Activated naive CD8-positive, alpha-beta T cell treated with anti-CD3 and anti-CD28 coated beads, Interleukin-2, amount 50 U/mL, for 16 hours (primary cell): ENCODE measurements at places on chromosomes 11 and 22.

DNA sequence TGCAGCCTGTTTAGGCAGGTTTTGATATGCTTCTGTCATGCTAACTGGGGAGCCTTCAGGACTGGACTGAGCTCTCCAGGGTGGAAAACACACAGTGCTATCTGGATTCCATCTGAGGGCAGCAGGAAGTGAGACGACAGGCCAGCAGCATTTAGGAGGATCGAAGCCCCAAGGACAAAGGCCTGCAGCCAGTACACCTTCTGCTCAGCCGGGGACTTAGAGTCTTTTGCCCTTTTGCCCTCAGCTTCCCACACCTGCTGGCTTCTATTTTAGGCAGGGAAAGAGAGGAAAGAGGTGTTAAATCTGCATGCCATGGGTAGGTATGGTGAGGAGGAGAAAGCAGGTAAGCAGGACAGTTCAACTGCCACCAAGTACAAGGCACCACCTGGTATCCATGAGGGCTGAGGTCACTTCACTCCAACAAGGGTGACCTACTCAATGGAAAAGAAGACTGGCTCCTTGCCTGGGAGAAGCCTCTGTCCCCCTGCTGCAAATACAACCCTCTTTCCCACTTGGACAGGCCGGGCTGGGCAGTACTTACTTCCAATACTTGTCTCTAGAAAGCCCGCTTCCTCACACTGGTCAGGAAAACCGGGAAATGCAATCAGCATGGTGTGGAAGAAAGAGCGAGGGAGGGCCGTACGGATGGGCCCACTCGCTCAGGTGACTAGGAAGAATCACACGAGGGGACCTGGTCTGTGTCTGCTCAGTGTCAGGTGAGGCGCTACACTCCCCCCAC lies 12.3 kb downstream of the LARGE2 start:
- DNase-seq: no peak

DNA sequence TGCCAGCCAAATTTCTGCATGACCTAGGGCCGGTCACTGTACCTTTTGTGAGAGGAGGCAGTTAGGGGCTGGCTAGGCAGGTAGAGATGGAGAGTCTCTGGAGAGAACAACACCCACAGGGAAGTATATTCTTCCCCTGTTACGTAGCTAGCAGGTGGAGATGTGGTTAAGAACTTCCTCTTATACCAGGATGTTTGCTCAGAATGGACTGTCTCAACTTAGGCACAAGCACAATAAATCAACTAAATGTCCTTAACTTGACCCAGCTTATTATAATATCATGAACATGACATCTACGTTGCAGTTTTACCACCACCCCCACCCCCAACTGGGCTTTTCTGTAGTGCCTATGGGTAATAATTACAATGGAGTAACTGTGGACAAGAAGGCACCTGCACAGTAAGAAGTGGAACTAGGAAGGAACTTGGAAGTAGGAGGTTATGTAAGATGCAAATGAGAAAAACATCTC lies 60.7 kb upstream of the MPEG1 start:
- no peak for DNase-seq

- no peak for DNase-seq
Measured at GRCh38 chr11:61071208-61071681, 31.0 kb upstream of the CD5 start.

- DNase-seq: no peak
Measured at GRCh38 chr11:27281740-27282590, 81.0 kb downstream of the CCDC34 start.

- DNase-seq: no peak
Measured at GRCh38 chr22:22397292-22397870, 111.2 kb downstream of the ZNF280B start.

DNA sequence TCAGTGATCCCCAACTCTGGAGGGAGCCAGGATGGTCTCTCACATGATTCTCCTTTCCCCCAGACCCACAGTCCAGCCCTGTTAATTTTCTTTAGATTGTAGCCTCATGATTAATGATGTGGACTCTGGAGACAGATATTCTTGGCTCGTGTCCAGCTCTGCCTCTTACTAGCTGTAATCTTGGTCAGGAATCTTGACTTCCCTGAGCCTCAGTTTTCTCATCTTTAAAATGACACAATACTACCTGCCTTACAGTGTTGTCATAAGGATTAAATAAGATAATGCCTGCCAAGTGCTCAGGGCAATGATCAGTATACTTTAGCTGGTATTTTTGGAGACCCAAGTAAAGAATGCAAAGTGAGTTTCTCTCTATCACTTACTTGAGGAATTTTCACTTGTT lies 60.0 kb downstream of the SPECC1L start:
- DNase-seq: no peak

GRCh38 chr11:44248109-44248508 lies 61.8 kb downstream of the ALX4 start:
- no peak for DNase-seq

- no peak for DNase-seq
Measured at GRCh38 chr22:49076300-49077035, 751.2 kb downstream of the BRD1 start.

DNA sequence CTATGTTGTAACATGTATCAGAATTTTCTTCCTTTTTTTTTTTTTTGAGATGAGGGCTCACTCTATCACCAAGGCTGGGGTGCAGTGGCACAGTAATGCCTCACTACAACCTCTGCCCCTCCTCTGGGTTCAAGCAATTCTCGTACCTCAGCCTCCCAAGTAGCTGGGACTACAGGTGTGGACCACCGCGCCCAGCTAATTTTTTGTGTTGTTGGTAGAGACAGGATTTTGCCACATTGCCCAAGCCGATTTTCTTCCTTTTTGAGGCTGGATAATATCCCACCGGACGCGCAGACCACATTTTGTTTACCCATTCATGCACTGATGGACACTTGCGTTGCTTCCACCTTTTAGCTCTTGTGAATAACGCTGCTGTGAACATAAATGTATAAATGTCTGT lies 97.0 kb downstream of the BRD1 start:
- DNase-seq: no peak

DNA sequence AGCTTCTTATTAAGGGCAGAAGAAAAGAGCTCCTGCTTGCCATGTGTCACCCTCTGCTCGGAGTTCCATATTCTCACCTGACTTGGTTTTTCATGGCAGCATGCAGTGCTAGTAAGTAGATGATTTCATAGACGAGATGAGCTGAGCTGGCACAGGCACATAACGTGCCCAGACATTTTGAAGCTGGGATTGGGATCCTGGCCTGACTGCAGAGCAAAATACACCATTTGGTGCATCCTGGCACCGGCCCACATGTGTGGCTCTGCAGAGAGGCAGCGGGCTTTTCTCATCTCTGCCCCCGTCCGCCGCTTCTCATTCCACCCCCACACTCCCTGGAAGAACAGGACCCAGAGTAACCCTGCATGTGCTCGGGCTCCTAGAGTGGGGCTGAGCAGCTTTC lies 24.8 kb downstream of the FAM118A start:
- DNase-seq: no peak

DNA sequence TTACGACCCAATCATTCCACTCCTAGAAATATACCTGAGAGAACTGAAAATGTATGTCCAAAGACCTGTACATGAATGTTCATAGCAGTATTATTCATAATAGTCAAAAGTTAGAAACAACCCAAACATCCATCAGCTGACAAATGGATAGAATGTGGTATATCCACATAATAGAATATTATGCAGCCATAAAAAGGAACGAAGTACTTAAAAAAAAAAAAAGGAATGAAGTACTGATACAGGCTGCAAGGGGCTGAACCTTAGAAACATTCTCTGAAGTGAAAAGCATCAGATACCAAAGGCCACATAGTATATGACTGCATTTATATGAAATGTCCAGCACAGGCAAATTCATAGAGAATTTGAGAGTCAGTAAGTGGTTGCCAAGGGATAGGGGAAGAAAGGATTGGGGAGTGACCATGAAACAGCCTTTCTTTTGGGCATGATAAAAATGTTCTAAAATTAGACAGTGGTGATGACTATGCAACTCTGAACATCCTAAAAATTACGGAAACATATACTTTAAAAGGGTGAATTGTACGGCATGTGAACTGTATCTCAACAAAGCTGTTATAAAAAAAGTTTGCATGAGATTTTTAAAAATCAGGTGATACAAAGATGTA lies 1.8 kb downstream of the TPST2 start:
- DNase-seq: no peak

DNA sequence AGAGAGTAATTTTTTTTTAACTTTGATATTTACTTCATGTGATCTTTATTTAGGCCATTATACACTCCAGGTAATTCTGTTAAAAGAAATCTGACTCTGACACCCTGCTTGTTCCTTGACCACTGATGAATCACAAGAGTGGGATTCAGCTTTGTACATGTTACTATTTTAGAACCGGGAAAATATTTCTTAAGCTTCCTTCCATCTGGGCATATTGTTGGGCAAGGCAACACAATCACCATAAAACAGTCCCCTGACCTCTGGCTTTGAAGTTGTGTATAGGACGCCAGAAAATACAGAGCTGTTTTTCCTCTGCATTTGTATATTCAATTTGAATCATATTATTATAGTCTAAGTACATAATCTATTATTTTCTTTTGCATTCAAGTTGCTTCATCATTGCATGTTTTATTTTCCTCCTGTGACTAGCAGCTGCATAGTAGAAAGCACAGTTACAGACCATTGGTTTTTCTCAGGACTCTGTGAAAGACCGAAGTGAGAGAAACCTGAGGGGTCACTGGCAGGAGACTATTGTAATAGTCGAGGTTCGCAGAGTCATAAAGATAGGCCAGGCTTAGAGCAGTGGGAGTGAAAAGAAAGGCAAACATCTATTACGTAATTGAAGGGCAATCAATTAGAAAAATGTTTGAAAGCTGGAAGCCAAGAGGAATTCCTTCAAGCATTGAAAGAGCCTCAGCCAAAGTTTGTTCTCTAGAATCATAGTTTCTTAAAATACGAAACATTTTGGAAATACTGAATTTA lies 51.8 kb upstream of the SLC36A4 start:
- no peak for DNase-seq

DNA sequence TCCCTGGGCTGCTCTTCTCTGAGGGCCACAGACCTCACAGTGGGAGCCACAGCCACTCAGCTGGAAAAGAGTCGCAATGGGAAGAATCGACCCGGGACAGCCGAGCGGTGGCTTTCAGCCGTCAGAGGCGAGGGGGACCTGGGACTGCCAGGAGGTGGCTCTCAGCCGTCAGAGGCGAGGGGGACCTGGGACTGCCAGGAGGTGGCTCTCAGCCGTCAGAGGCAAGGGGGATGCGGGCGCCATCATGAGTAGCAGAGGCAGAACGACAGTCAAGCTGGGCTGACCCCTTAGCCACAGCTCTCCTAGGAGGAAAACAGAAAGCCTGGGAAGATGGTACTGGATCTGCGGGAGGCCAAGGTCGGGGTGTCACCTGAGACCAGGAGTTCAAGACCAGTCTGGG lies 14.9 kb upstream of the MUC2 start:
- no peak for DNase-seq
